ENCODE measurements at places on chromosomes 3 and 15.

GRCh38 chr3:21226086-21226485, 524.9 kb downstream of the ZNF385D start:
- DNase-seq, result no peak

DNA sequence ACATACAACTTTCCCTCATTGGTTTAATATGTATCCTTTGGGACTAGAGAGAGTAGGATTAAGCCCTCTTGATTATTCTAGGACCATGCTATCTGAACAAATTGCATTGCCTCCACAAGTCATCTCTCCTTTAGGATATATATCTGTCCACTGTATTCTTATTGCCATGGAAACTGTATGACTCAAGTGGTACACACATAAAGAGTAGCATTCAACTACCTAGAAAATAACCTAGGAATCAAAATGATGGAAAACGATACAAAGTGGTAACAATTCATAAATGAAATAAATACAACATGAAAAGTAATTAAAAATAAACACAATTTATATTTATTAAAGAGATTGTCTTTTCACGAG, 212.1 kb upstream of the P2RY1 start:
- DNase-seq, result no peak

DNA sequence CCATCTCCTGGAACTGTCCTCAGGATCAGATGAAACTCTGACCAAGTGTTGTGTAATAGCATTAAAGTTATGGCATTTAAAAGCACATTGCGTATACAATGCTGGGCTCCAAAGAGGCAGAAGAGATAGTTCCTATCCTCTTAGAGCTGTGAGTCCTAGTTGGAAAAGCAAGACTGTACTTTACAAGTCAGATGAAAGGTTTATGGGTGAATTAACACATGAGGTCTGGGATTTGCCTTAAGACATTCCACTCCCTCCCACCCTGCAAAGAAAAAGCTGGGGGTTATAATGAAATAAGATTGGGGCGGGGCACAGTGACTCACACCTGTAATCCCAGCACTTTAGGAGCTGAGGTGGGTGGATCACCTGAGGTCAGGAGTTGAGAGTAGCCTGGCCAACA, 35.6 kb downstream of the SNAPC5 start:
- DNase-seq, result no peak

GRCh38 chr15:92636908-92637481, 18.6 kb downstream of the FAM174B start:
- DNase-seq, result peak; percentile 72

- peak; percentile 52 for DNase-seq
Measured at GRCh38 chr15:67433495-67434099, 87.3 kb upstream of the C15orf61 start.

DNA sequence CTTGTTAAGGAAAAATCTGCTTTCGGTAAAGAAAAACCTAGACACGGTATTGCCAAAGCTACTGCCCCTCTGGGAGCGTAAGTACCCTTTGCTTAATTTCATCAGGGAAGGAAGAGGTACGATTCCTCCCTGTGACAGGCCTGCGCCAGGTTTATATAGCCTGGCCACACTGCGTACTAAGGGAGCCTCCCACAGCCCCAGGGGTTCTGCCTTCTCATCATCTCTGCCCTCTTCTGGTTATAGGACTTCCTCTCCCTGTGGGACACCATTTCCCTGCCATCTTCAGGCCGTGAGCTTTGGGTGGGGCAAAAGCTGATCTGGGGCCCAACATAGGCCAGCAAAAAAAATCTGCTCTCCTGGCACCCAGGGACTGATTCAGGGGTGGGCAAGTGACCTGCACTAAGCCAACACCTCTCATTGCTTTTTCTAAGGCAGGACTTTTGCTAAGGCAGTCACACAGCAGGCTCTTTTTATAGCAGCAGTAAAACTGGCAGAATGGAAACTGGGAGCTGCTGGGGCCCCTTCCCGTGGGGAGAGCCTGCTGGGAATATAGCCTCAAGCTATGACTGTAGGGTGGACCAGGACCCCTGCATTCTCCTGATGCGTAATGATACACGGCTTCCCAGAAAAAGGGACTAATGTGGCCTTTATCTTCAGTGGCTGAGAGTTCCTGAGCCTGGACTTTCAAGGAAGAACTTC, 76.2 kb downstream of the PRICKLE2 start:
- DNase-seq, result no peak

DNA sequence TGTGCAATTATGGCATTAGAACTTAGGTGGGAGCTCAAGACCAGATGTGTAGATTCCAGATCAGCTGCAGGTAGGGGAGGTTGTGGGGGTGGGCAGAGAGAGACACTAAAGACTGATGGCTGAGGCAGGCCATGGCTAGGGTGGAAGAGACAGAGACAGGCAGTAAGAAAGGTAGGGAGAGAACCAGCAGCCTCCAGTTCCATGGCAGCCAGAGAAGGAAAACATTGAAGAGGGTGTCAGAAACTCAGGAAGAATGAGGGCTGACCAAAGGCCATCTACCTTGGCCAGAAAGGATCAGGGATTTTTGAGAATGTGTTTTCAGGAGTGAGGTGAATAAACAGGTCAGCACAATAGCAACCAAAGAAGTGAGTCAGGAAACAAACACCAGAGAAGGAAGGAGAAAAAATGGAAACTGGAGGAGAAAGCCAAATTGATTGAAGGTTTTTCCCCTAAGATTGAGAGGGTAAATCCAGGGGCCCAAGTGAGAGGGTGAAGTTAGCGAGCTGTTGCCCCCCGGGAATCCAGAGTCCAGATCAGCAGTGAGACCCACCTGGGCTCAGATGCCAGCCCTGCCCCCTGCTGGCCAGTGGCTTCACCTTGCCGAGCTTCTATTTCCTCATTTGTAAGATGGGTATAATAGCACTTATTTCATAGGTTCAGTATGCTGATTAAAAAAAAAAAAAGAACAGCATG, 41.0 kb downstream of the ABHD2 start:
- DNase-seq, result peak; percentile 62

- no peak for DNase-seq
Measured at GRCh38 chr15:42315521-42315920, 42.3 kb upstream of the TMEM87A start.

DNA sequence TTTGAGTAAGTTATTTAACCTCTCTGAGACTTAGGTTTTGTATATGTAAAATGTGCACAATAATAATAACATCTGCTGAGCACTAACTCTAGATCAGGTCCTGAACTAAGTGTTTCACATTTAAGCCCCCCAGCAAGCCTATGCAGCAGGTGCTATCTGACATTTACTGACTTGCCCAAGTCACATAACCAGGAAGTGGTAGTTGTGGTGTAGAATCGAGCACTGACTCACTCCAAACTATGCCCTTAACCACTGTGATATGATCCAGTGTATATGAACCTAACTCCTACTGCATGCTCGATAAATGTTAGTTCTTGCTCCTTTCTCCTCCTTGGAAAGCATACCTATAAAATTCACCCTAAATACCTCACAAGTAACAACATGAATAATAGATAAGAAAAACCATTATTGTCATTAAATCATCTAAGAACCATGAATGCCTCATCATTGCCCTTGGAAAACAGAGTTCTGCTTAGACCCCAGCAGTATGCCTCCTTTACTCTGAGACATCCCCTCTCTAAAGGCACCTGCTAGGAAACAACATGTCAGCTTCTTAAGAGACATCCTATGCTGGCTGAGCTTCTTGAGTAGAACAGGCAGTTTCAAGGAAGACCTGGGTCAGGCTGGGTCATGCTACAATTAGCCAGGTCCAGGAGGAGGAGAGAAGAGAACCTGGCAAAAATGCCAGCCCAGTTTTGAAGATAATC, 3.0 kb upstream of the SHC4 start:
- peak; percentile 85 for DNase-seq

DNA sequence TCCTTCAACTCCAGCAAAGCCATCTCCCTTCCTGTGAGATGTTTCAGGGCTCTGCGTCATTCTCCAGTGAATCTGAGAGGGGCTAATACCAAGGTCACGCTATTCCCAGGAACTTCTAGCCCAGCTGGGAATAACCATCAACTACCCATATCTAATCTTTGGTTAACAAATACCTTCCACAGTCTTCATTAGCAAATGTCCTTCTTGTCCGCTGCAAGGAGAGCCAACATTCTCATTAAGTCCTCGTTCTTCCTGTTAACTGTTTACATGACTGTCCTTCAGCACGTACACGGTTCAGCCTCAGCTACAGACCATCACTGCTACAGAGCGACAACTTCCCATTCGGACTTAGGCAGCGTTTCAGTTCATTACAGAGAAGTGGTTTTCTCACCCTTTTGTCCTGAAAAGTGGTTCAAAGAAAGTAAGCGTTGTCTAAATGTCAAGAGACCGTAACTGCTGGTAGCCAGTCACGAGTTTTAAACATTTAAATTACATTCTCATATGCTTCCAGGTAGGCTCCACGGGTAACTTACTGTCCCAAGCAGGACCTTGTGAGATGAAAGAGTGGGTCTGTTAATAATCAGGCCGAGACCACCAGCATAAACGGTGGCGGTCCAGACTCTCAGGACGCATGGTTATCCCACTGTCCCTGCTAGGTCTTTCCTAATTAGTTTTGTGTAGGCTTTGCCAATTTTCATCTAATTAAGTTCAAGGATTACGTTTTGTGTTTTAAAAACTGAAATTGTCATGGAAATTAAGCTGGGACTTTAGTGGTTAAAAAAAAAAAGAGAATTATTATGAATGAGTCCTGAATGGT, 63.8 kb downstream of the CHSY1 start:
- peak; percentile 52 for DNase-seq

DNA sequence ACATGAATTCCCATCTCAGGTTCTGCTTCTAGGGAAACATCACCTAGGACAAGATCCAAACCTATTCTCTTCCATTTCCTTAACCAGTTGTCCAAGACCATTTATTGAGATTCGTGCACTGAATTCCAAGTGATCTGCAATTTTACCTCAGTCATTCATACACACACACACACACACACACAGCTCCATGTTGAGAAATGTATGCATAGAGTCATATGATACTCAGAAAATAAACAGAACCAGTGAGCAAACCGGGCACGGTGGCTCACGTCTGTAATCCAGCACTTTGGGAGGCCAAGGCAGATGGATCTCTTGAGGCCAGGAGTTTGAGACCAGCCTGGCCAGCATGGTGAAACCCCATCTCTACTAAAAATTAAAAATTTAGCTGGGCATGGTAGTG, 6.1 kb upstream of the KPNA1 start:
- DNase-seq, result no peak

DNA sequence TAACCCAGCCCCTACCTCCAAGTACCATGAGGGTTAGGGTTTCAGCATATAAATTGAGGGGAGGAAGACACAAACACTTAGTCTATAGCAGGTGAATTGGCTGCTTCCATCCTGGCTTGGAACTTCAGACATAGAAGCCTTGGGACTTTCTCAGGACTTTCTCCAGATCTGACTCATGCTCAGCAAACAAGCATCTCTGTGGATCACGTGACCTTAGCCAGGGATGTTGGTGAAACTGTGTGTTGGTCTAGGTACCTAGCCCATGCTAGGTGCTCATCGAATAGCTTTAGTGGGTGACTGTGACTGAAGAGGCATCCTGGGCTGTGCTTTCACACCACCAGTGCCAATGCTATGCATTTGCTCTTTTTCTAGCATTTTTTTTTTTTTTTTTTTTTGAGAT, 58.9 kb downstream of the CD47 start:
- no peak for DNase-seq

- no peak for DNase-seq
Measured at GRCh38 chr15:88718731-88719130, 79.9 kb downstream of the ISG20 start.

DNA sequence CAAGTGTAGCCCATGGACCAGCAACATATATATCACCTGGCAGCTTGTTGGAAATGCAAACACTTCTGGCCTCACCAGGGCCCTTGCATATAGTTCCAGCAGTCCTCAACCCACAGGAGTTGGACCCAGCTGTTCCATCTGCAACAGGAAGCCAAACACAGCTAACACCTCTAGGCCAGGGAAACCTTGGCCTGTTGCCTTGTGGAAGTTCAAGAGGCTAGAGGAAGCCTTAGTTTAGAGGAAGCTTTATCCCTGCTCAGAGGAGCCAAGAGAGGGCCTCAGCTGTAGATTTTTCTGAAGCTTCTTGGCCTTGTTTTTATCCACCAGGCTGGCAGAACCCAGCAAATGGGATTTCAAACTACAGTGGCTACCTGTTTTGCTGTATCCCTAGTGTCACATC, 11.4 kb downstream of the FHIT start:
- DNase-seq, result no peak

- peak; percentile 27 for DNase-seq
Measured at GRCh38 chr3:167032267-167032876, 347.7 kb downstream of the ZBBX start.

DNA sequence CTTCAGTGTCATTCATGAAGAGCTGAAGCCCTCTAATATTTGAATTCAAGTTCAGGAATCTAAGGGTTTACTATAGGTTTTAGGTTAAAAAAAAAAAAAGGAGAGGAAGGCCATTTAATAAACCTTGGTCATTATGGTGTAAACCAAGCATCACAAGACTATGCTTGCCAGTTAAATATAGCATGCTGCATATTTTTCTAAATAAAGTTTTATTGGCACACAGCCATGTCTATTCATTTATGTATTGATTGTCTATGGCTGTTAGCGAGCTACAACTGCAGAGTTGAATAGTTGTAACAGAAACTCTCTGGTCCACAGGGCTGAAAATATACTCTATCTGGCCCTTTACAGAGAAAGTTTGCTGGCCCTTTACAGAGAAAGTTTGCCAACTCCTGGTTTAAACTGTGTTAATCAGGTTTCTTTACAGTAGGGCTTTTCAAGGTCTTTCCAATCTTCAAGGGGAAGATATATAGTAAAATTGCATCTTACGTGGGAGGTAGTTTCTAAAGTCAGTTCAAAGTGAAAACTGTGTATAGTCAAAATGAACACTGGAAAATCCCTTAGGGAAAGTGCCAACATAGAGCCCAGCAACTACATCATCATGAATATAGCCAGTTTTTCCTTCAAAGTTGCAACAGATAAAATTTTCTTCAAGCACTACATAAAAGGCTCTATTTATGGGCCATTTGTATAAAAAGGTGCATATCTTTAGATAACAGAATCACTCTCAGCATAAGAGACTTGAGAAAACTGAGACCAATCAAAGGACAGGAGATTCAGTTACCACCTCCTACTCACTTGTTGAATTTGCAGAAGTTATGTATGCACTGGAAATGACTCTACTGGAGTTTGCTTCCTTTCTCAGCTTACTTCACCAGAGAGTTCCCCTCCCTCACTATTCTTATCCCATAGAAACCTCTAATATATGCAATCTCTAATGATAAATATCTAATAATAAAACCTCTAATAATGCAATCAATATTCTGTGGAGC, 49.7 kb upstream of the FRMD4B start:
- DNase-seq, result peak; percentile 30

- DNase-seq, result no peak
Measured at GRCh38 chr15:63809452-63809851, 24.3 kb downstream of the HERC1 start.

DNA sequence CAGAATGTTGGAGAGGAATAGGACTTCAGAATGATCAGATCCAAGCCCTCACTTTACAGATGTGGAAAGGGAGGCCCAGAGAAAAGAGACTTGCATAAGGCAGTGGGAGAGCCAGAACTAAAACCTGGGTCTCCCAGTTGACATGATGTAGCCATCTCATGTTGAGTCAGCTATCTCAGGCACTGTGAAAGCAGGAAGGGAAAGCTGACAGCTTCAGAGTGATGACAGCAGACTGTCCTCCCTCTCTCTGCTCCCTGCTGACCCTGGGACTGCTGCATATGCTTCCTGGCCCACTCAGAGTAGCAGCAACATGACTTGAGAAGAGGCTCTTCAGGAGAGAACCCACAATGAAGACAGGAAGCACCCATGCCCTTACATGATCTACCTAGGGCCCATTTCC, 14.7 kb downstream of the FHIT start:
- DNase-seq, result peak; percentile 80
